Liver (tissue), 10 donors: ENCODE measurements at places on chromosomes 1 and 21.

DNA sequence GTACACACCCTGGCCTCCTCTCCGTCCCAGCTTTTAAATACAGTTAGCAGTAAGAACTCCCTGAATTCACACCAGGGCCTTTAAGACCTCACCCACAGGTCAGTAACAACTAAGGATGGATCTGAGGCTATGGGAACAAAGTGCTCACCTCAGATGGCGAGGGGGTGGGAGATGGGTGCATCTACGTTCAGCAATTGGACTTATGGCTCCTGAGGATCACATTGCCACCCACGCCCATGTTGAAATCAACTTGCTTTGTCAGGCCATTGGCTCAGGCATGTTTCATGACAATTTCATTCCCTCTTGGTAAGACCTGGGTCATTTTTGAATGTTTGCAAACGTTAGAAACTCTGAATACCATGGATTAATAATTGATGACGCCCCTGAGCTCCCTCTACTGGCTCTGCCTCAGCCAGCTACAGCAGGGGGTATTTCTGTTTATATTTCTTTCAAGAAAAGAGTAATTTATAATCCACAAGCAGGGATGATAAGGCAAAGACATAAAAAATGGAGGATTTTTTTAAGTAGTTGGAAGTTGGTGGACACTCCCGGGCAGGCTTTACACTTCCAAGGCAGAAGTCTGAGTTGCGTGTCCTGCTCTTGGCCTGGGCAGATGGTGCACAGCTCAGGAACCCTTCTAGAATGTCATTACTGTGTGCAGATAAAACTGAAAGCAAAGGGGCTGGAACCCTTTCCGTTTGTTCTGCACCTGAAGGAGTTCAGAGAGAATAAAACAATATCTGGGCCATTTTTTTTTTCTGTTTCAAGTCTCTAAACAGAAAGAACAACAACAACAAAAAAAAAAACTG, 13.7 kb upstream of the LBR start:
- DNase-seq: peak; percentile 52

DNA sequence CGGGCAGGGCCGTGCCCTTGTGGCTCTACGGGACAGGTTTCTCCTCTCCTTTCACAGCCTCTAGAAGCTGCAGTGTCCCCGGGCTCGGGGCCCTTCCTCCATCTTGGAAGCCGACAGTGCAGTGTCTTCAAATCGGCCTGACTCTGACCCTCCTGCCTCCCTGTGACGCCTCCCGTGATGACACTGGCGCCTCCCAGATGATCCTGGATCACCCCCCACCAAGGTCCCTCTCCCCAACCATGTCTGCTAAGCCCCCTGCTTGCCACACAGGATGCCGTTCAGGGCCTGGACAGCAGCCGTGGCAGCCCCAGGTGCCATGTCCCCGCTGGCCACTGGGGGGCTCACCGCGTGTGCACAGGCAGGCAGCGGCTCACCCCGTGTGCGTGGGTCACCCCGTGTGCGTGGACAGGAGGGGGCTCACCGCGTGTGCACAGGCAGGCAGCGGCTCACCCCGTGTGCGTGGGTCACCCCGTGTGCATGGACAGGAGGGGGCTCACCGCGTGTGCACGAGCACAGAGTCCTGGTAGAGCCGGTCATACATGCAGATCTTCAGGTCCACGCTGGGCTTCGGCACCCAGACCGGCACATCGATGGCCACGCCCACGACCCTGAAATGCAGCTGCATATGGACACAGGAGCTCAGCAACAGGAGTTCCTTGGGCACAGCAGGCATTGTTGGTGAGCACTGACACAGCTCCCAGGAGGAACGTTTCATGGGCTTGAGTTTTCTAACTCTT, 24.9 kb upstream of the TMEM52 start:
- DNase-seq: peak; percentile 65

GRCh38 chr1:21361506-21361905, 71.2 kb upstream of the ECE1 start:
- no peak for DNase-seq

GRCh38 chr1:71533950-71534349, 453.1 kb upstream of the ZRANB2 start:
- DNase-seq: no peak

- no peak for DNase-seq
These were observed 939 bp upstream of the MFAP2 start for GRCh38 chr1:16981269-16981849.

- no peak for DNase-seq
These were observed 117.6 kb downstream of the NME7 start for GRCh38 chr1:169250022-169250421.

GRCh38 chr21:14366998-14367397, 15.9 kb downstream of the HSPA13 start:
- no peak for DNase-seq

DNA sequence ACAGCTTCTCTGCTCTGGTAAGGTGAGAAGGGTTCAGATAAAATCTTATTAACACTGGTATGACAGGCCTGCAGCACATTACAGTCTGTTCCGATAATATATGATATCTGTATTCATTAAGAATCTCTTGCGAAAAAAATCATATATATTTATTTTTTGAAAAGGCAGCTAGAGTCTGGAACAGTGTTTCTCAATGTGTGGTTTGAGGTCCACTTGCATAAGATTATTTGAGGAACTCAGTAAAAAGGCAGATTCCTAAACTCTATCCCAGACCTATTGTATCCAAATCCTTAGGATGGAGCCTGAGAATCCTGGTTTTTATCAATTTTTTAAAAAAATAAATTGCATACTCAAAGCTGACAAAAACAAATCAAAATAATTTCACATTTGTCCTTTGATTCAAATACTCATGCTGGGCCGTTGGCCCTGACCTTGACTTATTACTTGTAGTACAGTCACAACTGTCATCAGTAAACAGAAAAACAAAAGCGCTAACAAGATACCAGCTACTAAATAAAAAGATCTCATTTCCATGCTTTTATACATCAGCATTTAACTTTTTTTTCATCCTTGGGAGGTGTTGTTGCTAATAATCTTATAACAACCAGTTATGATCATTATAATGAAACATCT, 60.6 kb downstream of the RGS2 start:
- no peak for DNase-seq

GRCh38 chr21:38039841-38040240, 123.6 kb upstream of the KCNJ6 start:
- DNase-seq: no peak

DNA sequence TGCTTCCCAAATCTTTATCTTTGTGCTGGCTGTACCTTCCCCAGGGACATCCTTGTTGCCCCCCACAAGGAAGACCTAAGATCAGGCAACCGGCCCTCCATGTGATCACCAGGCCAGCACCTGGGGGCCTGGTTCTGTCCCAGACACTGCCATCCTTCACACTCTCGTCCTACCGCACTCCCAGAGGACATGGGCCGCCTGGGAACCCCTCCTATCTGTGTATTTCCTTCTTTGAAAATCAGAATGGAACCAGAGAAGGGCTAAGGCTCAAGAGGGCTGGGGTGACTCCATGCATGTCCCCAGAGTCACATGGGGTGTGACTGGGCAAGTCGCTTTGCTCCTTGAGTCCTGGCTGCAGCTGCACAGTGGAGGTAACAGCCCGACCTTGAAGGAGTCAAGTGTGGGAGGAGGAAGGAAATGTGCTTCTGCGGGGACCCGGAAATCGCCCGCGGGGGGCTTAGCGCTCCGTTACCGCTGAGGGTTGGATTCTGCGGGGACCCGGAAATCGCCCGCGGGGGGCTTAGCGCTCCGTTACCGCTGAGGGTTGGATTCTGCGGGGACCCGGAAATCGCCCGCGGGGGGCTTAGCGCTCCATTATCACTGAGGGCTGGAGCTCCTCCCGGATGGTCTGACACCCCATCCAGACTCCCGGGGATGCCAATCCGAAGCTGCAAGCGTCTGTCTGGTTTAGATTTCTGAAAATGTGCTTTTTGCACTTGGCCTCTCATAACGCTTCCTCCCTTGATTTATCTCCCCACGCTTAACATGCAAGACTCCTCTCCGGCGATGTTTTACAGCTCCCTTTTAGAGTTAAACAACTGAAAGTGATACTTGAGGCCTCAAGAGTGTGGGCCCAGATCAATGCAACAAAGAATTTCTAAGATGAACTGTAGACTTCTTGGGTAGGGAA, 278.9 kb downstream of the NPHP4 start:
- no peak for DNase-seq

DNA sequence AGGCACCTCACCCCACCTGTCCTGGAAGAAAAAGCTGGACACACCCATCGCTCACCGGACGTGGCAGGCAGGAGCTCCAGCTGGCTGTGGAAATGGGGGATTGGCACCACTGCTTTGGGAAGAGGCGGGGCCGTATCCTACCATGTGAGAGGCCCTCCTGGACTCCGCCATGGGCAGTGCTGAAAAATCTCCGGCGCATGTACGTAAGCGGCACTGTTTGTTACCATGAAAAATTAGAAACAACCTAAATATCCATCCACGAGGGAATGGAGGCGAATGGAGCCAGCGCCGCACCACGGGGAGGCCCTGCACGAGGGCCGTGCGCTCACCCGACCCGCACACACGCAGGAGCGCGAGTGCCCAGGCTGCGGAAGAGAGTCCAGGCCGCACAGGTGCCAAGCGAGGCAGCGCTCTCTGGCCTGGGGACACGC, 3.1 kb downstream of the KRTAP10-8 start:
- peak; percentile 23 for DNase-seq

DNA sequence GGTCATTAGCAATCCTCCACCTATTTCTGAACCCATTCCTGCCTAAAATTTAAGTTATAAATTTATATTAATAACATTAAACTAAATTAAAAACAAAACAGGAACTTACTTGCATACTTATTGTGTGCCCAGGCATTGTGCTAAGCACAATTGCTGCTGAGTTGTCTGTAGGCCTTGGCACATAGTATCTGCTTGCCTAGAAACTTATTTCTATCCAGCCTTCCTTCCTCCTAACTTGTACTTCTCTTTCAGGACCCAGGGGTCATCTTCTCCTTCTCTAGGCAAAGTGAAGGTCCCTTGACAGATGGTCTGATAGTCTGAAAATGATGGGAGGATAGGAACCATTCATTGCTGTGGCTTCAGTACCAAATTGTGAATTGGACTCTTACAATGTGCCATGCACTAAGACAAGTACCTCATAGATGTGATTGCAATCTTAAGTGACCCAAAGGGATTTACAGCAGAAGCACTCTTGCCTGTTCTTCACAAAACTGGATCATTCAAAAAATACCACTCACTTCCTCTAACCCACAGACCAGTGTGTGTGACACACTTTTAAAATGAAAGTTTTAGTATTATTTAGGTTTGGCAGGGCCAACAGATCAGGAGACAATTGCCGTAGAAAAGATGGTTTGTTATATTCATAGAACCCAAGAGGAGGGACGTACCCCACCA, 10.3 kb upstream of the CD101 start:
- DNase-seq: no peak

GRCh38 chr1:41222496-41222895, 19.6 kb downstream of the SCMH1 start:
- DNase-seq: no peak

DNA sequence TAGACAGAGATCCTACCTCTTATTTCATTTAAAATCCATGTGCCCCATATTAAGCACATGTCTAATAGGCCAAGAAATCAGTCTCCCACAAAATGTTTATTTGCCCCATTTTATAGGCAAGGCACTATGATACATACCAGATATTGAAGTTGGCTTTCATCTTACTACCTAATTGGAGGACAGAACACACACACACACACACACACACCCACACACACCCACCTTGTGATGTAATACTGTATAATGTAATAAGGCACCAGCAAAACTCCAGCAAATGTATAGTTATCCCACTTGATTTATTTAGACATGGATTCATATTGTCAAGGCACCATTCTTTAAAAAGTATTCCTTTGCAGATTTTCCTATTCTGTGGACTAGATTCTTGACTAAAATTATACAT, 56.8 kb downstream of the ATP6V1G3 start:
- no peak for DNase-seq

- no peak for DNase-seq
These were observed 289.4 kb upstream of the ADGRL4 start for GRCh38 chr1:79295967-79296366.

DNA sequence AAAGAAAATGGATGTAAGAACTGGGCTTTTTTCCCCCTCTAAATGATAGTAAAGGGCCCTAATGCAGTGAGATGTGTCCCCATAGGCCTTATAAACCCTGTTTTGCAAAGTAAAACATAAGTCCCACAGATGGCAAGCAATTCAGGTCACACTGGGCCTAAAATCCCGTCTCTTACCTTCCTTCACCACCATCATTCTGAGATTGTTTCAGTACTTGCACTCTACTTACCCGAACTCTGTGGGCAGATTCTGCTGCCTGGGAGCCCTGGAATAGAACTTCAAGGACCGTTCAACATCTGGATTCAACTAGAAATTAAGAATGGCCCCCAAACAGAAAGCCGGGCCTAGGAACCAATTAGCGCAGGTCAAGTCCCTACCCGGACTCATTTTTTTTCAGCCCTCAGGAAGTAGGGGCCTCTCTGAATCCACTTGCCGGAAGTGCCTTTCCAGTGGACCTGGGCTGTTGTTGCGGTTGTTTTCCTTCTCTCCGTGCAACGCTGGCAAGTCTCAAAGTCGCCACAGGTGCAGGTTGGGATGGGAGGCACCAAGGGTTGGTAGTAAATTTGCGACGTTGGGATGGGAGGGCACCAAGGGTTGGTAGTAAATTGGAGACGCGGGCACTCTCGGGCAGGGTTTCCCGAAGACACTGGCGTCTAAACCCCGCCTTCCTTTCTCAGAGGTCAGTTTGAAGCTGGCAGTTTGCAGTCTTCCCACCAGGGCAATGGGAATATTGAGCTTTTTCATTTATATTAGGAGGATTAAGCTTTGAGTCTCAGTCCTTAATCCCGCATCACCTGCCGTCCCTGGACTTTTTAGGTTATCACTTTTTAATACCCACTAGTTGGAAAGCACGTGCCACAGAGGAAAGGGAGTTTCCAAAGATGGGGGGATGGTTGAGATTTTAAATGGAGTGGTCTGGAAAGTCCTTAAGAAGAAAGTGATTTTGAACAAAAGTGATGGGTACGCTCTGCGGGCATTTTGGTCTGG, at the start of gene TMEM69:
TSS of gene TMEM69 (plus strand) at position 428 of the 987 bp plus-strand sequence. CDS start 2,888 bp downstream, outside the sequence.
- peak; percentile 84 for DNase-seq

DNA sequence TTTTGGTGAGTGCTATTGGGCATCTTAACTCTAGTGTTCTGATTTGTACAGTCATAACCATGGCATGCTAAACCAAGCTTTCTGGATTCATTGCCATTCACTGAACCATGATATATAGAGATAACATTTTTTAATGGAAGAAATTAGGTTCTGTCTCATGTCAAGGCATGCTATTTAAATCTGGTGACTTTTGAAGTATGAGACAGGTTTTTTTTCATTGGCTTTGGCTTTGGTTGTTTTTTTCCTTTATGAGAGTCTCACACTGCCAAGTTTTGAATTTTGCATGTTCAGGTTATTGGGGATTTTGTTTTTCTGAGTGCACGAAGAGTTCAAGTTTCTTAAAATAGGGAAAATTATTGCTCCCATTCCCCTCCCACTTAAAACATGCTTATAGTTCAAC, 141.3 kb upstream of the ADAMTS5 start:
- no peak for DNase-seq

DNA sequence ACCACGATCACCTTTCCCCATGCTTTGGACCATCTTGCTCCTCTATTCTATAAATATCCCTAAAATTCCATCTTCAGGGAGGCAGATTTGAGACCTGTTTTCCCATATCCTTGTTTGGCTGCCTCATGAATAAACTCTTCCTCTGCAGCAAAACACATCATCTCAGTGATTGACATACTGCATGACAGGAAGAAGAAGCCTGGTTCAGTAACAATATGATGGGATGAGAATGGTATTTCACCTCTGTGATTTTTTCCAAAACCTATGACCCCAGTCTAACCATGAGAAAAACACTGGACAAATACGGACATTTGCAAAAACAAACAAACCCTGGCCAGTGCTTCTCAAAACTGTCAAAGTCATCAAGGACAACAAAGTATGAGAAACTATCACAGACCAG, 53.8 kb upstream of the ZSWIM5 start:
- no peak for DNase-seq

GRCh38 chr1:203342192-203342940, 8.6 kb downstream of the FMOD start:
- peak; percentile 66 for DNase-seq
